Right renal pelvis (tissue), 4 donors: ENCODE measurements at places on chromosomes 3 and 15. TPM values are rescaled to one million over a fixed set of nuclear protein-coding genes. Genes with fewer than 3 reads are reported as not detected.

Gene LYZL4
- polyA plus RNA-seq, result not detected

DNA sequence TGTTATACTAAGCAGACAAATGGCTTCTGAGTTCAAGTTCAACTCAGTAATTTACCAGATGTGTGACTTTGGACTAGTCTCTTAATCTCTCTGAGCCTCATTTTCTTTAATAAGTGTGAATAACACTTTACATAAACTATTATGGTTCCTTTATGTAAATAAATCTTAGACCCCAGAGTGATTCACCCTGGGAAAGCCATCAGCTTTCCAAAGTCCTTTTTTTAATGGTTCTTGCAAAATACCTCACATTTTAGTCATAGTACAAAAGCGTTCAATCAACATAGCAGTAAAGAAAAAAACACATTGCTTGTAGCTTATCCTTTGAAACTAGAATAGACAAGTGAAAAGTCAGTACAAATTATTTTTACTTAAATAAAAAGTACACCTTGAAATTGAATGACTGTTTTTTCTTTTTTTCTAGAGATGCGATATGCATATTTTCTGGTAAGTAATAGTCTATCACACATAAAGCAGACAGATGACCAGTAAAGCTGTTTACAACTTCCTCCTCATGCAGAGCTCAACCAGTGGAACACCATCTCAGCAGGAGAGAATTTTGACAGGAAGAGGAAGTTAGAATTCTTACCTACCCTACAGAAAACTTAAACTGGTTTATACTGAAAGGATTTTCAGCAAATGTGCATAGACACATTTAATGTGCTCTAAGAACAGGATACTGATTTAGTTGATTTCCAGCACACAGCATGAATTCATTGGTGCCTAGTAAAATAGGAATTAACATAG is 123.0 kb upstream of the AGBL1 start:
- no peak for DNase-seq

Gene SOX14
- not detected for polyA plus RNA-seq

DNA sequence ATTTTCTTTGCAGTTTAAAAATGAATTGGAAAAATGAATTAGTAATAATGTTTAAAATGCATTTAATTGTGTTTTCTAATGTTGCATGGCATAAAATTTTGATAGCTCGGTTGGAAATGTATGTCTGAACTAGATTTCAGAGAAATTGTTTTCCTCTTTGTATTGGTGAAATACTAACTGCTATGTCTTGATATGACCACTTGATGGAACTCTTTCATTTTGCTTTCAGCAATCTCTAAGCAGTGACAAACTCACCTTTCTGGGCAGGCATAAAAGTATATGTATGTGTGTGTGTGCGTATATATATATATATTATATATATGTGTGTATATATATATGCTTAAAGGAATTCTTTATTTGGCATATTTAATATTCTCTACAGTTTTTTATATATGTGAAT is 239.3 kb upstream of the ZNF717 start:
- DNase-seq, result no peak

Gene ZNF662
- 24.8 TPM for polyA plus RNA-seq

- no peak for DNase-seq
Measured at GRCh38 chr3:4695846-4696245, 202.7 kb downstream of the ITPR1 start.

- no peak for DNase-seq
Measured at GRCh38 chr3:53046171-53047170, 598 bp upstream of the SFMBT1 start.

DNA sequence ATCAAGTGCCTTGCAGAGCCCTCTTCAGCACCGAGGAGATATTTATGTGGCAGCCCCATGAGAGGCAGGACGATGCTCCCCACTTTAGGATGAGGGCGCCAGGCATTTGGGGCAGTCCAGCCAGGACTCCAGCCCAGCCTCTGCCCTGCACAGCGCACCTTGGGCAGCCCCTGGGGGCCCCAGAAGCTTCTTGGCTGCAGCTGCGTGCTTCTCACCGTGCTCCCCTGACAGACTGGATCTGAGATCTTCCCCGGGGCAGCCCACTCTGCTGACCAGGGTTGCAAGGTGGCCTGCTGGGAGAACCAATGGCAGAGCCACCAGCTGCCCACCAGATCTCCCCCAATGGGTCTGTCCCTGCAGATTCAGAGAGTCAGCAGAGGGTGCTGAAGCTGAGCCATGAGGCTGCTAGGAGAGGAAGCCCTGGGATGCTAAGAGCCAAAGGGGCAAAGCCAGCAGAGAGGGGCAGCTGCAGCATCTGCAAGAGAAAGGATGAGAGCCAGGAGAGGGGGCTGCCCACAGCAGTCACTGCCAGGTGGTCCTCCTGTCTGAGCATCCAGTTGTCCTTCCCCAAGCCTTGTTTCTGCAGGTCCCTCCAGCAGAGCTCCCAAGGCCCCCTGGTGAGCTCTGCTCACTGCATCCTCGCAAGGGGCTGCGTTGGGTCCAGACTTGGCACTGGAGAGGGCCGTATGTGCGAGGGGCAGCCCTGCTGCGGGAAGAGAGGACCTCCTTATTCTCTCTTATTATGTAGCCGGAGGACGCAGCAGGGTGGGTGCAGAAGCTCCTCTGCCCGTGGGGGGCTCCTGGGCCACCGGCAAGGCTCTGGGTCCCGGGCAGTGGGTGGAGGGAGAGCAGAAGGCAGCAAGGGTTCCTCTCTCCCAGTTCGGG is 14.7 kb upstream of the KLF13 start:
- no peak for DNase-seq

DNA sequence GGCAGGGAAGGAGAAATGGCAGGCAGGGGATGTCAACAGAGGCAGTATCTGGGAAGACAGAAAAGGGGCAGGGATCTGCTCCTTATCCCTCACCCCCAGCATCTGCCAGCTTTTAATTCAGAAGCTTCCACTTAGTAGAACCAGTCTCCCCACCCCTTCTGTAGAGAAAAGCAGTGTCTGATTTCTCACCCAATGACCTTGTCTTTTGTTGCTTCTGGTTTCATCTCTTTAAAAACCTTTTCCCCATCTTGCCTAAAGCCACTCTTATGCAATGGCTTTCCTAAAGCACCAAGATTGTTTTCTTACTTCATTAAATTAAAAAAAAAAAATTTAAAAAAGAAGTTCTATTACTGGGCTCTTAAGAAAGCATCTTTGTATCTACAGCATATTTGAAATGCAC is 27.8 kb downstream of the ARHGEF3 start:
- no peak for DNase-seq

GRCh38 chr3:174619239-174619638 is 239.9 kb upstream of the NAALADL2 start:
- DNase-seq, result no peak

DNA sequence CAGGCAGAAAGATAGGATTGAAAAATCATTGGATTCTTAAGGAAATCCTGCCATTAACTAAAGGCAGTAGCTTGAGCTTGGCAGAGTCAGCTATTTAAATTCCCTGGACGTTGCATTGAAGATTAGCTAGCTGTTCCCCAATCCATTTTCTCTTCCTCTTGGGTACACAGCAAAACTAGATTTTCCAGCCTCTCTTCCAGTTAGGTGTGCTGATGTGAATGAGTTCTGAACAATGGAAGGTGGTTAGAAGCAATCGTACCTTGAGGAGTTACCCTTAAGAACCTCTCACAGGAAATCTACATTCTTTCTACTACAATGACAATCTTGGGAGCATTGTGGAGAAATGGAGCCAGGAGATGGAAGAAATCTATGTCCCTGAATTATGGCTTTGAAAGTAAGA is 383.2 kb upstream of the TBL1XR1 start:
- DNase-seq, result no peak

- no peak for DNase-seq
Measured at GRCh38 chr3:99534951-99535704, 103.3 kb upstream of the COL8A1 start.

DNA sequence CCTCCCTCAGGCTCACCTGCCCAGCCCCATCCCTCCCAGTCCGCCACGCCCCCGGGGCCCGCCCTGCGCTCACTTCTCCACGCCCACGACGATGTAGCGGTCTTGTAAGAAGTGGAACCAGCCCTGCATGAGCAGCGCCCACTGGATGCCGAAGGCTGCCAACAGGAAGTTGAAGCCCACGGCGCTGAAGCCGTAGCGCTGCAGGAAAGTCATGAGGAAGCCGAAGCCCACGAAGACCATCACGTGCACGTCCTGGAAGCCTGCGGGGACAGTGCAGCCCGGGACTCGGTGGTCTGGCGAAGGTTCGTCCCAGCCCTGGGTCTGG is 9.7 kb downstream of the RHCG start:
- no peak for DNase-seq
